Foreskin keratinocyte (primary cell): ENCODE measurements at places on chromosomes 11 and 22. TPM values are rescaled to one million over a fixed set of nuclear protein-coding genes. Genes with fewer than 3 reads are reported as not detected.

Gene KCNQ1OT1
- under 0.01 TPM in 2 replicates for polyA plus RNA-seq

Gene KRTAP5-7
- polyA plus RNA-seq: not detected in 2 replicates

Gene NPTXR
- polyA plus RNA-seq: 0.03 and 0.06 TPM in 2 replicates

Gene RIMBP3C
- 0.01 and 0.02 TPM in 2 replicates for polyA plus RNA-seq

DNA sequence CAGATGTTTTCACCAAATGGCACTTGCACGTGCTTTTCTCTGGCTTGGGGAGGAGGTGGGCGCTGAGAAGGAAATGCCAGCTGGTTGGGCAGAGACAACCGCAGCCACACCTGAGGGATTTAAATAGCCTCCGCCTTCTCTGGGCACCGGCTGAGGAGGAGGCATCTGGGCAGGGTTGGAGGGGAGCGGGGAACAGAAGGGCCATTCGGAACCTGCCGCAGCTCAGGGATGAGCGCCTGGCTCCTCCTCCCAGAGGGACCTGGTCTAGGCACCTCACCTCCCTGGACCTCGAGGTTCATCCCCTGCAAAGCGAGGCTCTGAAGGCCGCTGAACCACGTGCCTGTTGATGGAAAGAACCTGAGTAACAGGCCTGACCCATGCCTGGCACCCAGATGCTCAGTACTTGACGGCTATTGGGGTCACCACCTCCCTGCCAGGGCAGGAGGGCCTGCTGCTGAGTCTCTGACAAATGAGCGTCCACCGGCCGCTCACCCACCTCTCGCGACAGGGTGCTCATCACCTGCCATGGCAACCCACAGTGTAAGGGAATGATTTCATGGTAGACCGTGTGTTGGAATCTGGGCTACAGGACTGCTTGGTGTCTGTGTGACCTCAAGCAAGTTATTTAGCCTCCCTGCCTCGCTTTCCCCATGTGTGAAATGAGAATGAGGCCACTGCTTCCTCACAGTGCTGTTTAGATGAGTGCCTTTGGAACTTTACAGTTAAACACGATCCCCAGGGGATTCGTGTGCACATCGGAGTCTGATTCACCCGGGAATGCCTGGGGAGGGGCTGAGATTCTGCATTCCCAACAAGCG is 2.0 kb upstream of the KDELR3 start:
- DNase-seq: no peak

- DNase-seq: no peak
Measured at GRCh38 chr11:2272228-2272945, 2.0 kb upstream of the ASCL2 start.

- no peak for DNase-seq
Measured at GRCh38 chr11:12743834-12744449, 69.7 kb downstream of the TEAD1 start.

- DNase-seq: no peak
Measured at GRCh38 chr11:7688238-7688826, 15.0 kb upstream of the CYB5R2 start.
